Amygdala (tissue), 56 donors: ENCODE measurements at places on chromosomes 13 and 19.

- no peak for DNase-seq
Measured at GRCh38 chr13:112879283-112879833, 89.7 kb upstream of the MCF2L start.

DNA sequence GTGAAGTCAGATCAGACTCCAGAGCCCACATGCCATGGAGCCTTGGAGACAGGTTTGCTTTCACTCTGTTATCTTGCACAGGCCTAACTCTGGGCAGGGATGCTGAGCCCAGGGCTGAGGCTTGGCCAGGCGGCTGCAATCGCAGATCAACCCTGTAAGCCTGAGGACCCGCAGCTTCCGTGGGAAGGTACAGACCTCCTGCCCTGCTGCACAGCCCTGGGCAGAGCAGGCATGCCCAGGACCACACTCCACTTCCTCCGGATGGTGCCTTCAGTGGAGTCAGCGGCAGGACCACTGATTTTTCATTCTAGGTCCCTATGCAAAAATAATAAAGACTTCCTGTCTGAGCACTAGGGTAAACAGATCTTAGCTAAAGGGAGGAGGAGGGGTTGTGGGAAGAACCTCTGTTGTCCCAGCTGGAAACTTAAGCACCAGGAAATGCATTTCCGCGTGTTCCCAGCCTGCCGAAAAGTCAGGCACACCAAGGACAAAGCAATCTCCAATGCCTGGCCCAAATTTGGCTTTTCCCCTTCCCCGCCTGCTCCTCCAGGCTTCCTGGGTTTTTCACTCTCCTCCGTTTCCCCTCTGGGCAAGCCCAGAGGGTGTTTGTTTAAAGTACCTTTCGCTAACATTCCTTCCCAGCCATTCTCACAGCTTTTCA, 87.3 kb downstream of the KCTD15 start:
- DNase-seq, result no peak

GRCh38 chr13:50255639-50256038, 240.4 kb downstream of the KCNRG start:
- no peak for DNase-seq

GRCh38 chr19:38062959-38063761, 156.2 kb downstream of the SIPA1L3 start:
- DNase-seq, result no peak

GRCh38 chr19:2237869-2238153, 1.2 kb downstream of the SF3A2 start:
- DNase-seq, result no peak

- no peak for DNase-seq
Measured at GRCh38 chr13:22736084-22736767, 444.6 kb upstream of the SGCG start.

- no peak for DNase-seq
Measured at GRCh38 chr13:25840261-25840660, 211.6 kb downstream of the SHISA2 start.

DNA sequence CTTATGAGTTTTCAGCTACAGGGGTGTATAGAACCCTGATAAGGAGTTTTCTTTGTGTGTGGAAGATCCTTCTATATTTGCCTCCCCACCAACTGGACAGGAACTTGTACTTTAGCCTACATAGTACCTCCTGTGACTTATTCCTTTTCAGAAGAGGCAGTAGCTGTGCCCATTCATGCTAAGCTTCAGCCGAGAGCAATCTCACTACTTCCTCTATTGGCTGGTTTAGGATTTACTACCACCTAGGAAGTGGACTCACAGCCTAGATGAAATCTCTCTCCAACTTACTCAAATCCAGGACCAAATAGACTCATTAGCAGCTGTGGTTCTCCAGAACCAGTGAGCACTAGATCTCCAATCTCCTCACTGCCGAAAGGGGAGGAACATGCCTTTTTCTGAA, 2.3 kb upstream of the REX1BD start:
- DNase-seq, result no peak

DNA sequence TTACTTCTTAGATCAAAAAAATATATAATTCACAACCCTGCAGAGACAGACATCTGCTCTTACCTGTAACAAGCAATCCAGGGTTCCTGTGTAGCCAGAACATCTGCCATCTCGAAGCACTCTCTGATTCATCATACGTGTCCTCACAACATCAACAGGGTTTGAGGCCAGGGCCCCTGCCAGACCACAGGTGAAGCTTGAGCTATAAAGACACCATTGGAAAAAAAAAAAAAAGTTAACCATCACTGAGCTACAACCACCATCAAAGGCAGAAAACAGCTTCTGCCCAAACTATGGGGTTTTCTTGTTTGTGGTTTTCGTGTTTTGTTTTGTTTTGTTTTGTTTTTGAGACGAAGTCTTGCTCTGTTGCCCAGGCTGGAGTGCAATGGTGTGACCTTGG, 19.3 kb downstream of the SLC25A30 start:
- no peak for DNase-seq

GRCh38 chr13:111460548-111461444, 140.4 kb downstream of the TEX29 start:
- peak; percentile 51 for DNase-seq

GRCh38 chr13:91141543-91142061, 205.9 kb upstream of the MIR17HG start:
- no peak for DNase-seq

GRCh38 chr13:46738766-46739165, 58.2 kb downstream of the ESD start:
- DNase-seq, result no peak

GRCh38 chr19:2016041-2016807, 710 bp upstream of the BTBD2 start:
- peak; percentile 20 for DNase-seq

DNA sequence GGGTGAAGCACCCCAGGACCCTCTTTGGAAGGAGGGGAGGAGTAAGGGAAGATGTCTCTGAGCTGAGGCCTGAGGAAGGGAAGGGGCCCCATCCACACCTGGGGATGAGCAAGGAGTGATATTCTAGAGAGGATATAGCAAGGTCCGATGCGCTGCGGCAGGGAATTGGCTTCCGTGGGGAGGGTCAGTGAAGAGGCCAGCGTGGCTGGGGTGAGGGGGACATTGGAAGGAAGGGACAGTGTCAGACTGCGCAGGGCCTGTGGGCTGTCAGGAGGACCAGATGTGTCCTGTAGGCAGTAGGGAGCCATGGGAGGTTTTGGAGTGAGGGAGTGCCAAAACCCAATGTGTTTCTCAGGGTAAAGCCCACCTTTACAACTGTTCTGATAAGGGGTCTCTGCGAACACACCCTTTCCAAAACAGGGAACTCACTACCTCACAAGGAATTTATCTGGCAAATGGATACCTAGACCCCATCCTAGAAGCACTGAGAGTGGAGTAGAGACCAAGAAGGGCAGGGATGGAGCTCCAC, 3.7 kb downstream of the LMTK3 start:
- DNase-seq, result no peak

DNA sequence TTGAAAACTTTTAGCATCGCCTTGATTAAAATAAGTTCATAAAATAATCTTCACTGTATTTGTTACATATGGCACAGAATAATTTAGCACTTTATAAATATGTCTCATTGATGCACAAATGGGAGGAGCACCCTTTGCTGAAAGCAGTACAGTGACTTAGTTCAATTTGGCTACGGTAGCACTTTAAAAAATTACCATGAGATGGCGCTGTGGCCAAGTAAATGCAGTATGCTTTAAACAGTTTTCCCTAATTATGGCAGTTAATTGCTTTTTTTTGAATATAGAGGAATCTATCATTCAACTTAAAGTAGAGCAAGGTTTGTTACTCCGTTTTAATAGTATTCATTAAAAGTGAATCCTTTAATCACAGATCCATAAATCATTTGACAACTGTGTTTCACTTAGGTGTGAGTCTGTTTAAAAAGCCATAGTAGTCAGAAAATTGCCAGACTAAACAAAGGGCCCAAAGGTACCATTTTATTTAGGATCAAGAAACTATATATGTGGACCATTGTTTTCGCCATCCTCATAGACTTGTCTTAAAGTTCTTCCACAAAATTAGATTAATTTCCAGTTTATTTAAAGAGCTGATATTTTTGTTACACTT, 34.7 kb upstream of the ESD start:
- DNase-seq, result no peak

- no peak for DNase-seq
Measured at GRCh38 chr19:2129486-2129885, 21.9 kb downstream of the AP3D1 start.

DNA sequence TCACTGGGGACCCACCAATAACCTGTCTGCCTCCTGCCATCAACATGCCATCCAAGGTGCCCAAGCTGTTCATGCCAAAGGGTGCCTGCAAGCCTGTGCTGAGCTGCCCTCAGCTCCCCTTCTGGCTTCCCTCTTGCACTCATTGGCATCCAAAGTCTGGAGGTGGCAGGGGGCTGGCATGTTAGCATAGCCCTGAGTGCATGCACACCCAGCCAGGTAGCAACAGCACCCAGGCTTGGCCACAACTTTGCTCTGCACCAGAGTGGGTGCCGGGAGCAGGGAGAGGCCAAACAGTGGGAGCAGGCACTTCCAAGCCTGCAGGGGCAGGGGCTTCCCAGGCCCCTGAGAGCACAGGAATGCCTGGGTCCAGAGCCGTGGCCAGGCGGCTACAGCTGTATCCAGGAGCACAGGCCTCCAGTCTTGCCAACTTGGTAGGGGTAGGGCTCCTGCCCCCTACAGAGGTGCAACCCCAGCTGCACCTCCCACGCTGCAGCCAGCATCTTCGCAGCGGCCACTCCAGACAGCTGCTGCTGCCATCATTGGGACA, 26.1 kb upstream of the TBC1D4 start:
- DNase-seq, result no peak

- DNase-seq, result no peak
Measured at GRCh38 chr13:39575641-39576238, 27.3 kb downstream of the LHFPL6 start.

DNA sequence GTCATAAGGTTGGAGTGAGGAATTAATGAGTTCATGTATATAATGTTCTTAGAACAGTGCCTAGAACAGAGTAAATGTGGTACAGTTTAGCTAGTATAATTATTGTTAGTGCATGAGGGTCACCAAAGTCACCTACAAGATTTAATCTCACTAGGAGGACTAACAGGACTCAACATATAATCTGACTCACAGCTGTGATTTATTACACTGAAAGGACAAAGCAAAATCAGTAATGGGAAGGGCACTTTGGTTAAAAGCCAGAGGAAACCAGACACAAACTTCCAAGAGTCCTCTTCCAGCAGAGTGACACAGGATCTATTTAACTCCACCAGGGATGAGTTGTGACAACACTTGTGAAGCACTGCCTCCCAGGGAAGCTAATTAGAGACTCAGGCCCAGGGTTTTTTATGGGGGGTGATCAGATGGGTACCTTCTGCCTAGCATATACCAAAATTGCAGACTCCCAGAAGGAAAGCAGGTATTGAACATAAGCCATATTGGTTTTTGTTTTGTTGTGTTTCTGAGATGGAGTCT, 341.2 kb upstream of the DACH1 start:
- no peak for DNase-seq
